ENCODE measurements at places on chromosomes 6 and 20.

DNA sequence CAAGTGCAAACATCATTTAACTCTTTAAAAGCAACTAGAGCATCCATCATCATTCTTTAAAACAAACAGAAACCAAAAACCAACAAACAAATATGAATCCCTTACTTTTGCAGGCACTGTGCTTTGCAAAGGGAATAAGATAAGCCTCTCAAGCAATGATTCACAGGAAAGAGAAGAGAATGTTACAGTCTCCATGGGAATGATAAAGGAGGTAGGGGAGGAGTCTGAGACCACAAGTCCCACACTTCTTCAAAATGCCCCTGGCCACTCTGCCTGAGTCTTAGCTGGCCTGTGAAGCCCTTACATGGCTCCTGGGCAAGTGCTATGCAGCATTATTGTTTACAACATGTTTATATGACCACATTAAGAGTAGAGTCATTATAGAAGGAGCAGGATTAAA lies 257.7 kb upstream of the MARCKS start:
- no peak for DNase-seq

DNA sequence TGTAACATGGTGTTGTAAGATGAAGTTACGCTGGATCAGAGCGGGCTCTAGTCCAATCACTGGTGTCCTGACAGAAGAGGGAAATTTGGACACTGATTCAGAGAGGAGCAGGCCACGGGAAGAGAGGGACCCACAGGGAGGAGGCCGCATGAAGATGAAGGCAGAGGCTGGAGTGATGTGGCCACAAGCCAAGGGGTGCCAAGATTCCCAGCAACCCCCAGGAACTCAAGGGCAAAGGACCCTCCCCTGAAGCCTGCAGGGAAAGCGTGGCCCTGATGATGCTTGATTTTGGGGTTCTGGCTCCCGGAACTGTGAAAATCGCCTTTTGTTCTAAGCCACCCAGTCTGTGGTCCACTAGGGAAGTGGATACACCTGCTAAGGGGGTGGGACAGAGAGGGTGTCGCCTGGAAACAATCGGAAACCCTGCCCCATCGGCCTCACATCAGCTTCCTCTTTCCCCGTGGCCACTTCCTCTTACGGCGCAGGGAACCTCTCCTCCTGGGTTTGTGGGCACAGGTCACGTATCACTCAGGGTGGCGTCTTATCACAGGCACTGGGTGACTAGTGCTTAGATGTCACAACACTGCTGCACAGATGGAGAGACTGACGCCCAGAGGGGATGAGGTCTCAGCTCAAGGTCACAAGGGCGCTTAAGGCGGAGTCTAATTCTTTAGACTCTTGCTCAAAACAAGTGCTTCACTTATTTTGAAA lies 58.0 kb downstream of the SULF2 start:
- peak; percentile 40 for DNase-seq

DNA sequence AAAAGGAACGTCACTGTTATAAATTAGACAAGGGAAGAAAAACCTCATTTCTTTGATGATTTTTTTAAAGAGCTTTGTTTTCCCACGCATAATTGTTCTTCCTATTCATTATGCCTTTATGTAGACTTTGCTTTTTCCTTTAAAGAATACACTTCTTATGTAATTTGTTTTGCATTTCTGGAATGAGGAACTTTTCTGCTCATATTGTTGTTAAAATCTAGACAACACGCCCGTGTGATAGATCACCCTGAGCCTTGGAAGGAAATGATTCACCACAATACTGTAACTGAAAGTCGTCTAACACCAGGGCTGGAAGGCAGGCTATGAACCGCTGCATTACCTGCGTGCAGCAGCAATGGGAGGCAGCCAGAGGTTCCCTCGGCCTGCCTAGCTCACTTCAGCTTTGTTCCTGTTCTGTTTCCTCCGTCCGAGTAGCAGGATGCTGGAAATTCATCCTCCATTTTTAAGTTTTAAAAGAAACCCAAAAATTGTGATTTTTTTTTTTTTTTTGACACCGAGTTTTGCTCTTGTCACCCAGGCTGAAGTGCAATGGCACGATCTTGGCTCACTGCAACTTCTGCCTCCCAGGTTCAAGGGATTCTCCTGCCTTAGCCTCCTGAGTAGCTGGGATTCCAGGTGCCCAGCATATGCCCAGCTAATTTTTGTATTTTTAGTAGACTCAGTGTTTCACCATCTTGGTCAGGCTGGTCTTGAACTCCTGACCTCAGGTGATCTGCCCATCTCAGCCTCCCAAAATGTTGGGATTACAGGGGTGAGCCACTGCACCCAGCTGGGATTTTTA lies 49.6 kb upstream of the ZNF217 start:
- DNase-seq = peak; percentile 40

GRCh38 chr6:62285612-62286469 lies at the start of gene KHDRBS2:
KHDRBS2 (minus strand) TSS chr6:62286225.
- DNase-seq = no peak

- no peak for DNase-seq
Observed at GRCh38 chr6:137772541-137773250, 94.4 kb upstream of the TNFAIP3 start.

DNA sequence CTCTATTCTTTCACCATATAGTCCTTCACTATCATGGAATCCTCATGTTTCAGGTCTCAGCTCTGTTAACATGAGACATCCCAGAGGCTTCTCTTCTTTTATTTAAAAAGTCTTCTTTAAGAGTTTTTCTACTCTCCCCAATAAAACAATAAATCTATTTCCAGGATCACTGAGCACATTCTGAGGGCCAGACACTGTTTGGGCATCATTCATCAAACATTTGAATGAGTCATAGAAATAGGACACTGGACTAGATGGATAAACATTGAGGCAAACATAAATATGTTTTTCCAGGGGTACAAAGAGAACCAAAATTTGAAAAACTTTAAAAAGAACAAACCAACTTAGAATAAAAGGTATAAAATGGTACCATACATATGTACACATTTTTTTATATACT lies 554.4 kb downstream of the KIF16B start:
- no peak for DNase-seq

DNA sequence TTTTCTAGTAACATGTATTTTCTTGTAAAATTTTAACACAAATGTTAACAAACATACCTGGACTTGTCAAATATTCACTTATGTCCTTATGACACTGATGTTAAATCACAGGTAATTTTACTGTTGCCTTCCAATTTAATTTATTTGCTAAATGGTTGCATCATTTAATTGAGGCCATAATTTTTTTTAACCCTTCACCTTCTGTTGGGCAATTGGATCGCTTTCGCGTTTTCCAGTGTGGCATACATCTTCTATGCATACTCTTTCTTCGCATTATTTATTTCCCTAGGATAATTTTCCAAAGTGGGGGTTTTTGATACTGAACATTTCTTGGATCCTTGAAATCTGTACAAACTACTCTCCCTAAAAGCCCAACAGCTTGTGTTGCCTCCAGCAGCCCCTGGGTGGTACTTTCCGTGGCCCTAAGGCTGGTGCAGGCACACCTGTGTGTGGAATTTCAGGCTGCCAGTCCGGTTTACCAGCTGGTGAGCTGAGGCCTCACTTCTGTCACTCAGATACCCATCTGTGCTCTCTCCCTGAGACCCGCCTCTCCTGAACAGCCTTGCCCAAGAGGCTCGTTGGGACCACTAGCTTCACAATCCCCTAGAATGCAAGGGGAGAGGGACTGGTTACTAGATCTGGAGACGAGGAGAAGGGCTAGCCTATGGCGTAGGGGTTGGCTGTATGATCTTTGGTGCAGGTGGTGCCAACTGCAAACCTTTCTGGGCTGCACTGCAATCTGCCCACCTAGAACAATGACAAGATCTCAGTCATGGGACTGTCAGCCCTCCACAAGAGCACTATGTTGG lies 11.2 kb upstream of the C20orf144 start:
- no peak for DNase-seq

GRCh38 chr20:61702246-61702645 lies 363.4 kb downstream of the TAF4 start:
- DNase-seq = no peak

DNA sequence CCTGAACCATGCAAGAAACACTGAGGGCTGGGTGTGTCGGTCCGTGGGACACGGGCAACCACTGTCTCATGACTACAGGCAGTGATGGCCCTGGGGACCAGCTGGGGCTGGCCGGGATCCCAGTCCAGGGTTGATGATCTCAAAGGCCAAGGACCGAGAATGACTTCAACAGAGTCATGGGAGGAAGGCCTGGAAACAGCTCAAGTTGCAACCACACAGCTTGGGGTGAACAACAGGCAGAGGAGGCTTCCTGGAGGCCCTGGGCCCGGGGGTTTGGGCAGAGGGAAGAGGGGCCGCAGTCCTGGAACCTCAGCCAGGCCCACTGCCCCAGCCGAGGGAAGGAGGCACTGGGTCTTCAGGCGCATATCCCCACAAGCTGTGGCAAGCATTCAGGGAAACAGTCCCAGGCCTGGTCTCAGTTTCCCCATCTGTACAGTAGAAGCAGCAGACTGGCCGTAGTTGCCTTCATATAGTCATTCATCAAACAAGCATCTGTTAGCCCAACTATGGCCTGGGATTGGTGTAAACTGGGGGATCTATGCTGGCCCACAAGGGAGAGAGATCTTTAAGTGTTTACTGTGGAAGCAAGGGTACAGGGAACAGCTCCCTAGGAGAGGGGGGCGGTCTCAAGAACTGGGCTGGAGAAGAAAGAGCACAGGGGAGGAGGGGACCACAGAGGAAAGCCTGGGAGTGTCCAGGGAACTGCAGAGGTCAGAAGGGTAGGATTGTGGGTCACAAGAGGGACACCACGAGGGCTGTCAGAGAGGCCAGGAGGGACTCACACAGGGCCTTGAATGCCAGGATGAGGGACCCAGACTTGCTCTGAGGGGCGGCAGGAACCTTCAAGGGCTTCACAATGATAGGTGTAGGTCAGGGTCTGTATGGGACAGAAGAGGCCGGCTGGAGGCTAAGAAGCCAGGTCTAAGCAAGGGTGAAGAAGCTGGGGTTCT lies 2.1 kb downstream of the MYL9 start:
- DNase-seq = no peak

DNA sequence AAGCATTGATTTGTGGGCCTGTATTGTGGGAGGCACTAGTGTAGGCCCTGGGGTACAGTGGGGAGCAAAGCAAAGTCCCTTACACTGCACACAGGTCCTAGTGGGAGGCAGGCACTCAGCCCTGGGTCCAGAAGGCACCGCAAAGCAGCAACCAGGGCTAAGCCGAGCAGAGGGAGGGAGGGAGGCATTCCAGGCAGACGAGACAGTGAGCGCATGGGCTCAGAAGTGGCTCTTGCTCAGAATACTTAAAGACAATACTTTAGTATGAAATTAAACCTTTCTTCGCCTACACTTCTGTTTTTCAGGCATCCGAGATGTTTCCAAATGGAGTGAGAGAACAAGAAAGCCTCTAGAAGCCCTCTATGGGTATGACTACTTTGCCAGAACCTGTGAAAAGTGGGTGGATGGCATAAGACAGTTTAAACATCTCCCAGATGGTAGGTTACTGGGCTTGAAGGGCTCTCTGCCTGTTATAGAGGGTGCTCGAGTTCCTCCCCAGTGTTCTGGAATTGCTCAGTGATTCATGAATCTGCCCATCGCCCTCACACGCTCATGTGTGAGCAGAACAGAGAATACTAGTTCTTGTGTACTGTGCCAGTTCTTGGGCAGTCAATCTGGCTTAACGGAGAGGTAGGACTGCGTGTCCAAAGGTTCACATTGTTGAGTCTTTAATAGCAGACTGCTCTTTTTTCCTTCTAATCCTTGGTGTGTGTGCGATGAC lies 18.7 kb downstream of the BPHL start:
- DNase-seq = no peak

DNA sequence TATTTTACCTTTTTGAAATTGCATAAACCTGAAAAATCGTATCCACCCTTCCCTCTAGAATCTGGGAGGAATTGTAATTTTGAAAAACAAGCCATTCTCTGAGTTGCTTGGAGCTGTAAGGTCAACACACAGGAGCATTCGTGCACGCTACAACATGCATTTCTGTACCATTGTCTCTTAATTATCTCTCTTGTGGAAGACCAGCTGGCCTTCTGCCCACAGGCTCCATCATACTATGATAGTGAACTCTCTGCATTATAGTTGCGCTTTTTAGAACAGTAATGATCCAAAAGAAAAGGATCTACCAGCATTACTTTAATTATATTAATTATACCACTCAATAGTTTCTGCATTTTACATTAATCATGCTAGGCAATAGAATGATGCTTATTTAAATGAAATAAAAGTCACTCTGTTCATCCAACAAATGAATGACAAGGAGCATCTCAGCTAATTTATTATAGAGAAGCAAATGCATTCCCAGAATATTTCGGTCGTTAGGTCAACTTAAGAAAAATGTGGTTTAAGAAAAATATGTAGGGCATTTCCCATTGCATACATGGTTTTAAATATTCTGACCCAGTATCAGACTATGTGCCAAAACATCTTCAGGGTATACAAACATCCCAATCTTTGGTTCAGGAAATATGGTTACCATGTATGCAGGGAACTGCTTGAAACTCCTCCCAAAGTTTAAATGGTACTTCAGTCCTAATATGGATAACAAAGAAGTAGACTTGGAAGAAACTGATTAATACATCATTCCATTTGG lies 263.5 kb downstream of the TFAP2A start:
- DNase-seq = no peak

GRCh38 chr6:87807475-87807874 lies 105.4 kb upstream of the AKIRIN2 start:
- DNase-seq = no peak

DNA sequence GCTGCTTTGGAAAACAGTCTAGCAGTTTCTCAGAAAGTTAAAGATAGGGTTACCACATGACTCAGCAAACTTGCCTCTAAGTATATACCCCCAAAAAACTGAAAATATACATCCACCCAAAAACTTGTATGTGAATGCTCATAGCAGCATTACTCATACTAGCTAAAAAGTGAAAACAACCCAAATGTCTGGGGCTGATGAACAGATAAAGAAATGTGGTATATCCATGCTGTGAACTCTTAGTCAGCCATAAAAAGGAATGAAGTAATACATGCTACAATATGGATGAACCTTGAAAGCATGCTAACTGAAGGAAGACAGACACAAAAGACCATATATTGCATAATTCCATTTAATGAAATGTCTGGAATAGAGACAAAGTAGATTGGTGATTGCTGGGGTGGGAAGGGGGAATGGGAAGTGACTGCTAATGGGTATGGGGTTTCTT lies 79.9 kb upstream of the GLP1R start:
- DNase-seq = no peak

GRCh38 chr6:162636167-162636566 lies 91.4 kb downstream of the PRKN start:
- no peak for DNase-seq

DNA sequence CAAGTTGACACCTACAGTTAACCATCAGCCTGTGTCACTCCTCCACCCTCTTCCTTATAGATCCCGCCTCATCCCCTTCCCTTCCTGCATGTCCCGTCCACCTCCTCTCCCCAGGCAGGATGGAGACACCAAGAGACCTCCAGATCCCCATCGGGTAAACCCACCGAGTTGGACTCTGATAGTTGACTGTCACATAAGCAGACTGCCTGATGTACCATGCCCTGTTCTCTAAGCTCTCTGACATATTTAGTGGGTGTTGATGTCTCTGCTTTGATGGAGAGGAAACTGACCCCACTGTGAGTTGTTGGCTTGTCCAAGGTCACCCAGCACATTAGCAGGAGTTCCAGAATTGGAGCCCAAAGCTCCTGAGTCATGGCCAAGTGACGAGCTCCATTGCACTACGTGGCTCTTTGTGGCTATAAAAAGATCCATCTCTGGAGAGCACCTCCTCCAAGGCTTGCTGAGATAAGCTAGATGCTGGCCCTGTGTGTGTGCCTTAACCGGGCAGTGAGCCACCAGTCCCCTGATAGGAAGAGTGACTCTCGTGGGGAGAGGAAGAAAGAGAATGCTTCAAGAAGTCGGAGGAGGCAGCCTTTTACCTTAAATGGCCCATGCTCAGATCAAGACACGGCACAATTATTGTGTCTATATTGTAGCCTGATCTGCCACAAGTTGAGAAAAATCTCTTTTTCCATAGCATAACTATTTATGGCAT lies 236.0 kb upstream of the ECI2 start:
- DNase-seq = no peak

Data from activated CD8-positive, alpha-beta memory T cell treated with anti-CD3 and anti-CD28 coated beads for 1 hour (primary cell).